K562 (cell line): ENCODE measurements at places on chromosomes 2 and 18.

DNA sequence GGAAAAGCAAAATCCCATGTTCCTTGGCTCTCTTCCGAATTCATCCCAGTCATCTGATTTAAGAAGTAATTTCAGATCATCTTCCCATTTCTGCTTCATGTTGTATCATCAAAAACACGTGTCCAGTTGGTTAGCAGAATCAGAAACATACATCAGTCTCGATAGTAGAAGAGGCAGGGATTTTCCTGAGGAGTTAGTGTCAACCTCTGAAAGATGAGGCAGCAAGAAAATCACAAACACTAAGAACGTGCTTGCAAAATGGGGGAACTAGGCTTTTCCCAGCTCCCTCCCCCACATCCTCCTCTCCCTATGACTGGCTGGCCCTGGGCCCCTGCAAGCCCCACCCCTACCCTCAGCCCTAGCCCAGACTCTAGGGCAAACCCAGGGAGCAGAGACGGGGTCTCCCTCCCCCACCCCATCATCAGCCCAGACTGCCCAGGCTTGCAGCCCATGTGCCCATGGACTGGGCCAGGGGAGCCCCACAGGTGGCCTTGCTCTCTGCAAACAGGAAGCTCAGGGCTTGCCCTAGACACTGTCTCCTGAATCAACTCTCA, 161.0 kb upstream of the ID2 start:
- no peak for DNase-seq

GRCh38 chr2:185695711-185696235, 42.8 kb upstream of the FSIP2 start:
- DNase-seq, result no peak

DNA sequence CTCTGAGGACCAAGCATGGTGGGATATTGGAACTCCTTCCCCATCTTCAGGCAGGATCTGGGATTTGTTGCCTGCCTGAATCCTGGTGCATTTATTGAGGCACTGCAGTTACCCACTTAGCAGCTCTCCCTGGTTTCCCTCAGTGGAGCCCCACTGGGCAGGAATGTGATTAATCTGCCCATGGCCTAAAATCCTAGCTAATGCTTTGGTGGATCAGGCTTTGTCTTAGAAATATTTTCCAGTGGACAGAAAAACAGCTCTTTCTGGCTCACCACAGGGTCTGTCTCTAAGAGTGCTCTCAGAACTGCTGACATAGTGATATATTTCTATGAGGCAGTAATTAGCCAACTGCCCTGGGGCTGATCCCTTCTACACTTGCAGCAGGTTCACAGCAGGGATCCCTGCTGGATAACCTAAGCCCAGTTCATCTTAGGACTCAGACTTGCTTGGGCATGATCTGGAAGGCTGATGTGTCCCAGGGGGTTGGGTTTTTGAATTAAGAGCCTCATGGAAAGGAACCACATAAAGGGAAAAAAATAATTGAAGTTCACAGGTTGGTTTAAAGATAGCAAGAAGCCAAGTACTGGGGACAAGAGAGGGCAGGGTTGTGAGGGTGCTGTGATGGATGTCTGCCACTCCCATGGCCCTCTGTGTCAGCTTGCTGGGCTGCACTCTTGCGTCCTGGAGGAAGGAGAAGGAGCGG, 44.3 kb upstream of the ZDBF2 start:
- no peak for DNase-seq

DNA sequence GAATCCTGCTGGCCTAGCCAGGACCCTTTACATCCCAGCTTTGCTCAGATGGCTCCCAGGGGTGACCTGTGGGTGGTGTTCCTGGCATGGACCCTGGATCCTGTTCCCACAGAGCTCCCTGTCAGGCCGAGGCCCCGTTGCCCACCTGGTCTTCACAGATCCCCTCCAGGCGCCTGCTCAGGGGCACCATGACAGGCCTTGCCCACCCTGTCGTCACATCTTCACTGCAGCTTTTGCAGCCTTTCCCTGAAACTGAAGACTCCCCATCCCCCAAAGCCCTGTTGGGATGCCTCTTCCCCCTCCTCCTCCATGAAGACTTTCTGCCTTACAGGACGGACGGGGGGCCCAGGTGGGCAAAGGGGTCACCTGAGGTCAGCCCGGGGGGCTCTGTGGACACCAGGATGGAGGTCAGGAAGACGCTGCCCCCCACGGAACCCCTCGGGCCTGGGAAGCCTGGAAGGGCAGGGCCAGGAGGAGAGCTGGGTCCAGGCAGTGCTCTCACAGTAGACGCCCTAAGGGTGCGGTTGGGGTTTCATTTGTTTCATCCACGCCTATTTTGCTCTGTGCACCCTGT, 13.0 kb upstream of the KIF1A start:
- DNase-seq, result no peak

DNA sequence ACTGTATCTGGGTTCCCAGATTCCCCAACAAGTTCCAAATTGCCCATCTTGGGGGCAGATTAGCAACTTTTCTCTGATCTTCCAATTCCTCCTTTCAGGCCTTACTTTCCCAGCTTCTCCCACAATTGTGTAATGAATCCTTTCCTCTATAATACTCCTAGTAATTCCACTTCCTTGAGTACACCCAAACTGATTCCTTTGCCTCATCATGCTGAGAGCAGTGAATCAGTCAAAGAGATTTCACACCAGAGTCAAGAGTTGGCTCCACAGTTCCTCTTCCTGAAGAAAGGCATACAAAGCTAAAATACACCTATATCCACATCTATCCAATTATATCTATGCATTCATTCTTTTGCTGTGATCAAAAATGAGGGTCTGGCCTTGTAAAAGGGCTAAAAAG, 28.6 kb upstream of the DAPL1 start:
- no peak for DNase-seq

DNA sequence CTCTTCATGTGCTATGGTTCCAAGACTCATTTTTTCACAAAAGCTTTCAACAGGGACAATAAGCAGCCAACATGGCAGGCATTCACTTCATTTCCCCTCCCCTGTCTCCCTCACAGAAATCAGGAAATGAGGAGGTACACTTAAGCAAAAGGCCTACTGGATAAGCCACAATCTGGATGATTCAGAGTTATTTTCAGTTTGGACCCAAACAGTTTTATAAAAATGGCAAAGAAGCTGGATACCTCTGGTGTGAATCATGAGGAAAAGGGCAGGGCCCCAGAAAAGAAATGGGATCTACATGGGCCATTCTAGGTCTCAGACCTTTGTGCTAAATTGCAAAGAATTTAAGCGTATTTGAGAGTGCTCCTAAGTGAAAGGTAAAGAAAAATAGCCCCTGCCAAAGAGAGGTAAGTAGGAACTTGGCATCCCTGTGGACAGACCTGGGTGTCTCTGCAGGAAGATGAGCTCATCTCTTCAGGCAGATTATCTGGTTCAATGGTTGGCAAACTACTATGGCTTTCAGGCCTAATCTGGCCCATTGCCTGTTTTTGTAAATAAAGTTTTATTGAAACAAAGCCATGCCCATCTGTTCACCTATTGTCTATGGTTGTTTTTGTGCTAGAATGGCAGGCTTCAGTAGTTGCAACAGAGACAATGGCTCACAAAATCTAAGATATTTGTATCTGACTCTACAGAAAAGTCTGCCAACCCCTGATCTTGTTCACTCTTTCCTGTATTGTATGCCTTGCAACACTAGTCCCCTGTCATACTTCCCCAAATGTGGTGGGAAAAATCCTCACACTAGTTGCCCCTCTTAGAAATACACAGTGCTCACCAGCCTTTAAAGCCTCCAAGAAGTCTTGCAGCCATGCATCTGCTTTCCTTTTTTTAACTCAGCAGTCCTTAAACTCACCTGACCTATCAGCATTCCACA, 315.0 kb downstream of the ALK start:
- DNase-seq, result no peak

DNA sequence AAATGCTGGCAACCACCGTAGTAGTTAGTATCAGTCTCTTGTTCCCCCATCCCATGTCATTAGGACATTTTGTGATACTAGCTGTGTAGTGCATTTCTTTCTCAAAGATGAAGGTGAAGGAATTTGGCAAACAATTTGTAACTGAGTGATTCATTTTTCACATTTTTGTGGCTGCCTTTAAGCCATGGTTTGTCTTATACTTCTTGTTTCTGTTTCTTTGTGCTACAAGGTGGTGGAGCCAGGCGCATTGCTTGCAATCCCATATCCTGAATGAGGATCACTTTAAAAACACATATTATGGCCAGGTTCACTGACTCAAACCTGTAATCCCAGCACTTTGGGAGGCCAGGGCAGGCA, 40.6 kb downstream of the GPD2 start:
- DNase-seq, result no peak

- no peak for DNase-seq
These were observed 45.6 kb upstream of the ARHGAP15 start for GRCh38 chr2:143083636-143084035.

DNA sequence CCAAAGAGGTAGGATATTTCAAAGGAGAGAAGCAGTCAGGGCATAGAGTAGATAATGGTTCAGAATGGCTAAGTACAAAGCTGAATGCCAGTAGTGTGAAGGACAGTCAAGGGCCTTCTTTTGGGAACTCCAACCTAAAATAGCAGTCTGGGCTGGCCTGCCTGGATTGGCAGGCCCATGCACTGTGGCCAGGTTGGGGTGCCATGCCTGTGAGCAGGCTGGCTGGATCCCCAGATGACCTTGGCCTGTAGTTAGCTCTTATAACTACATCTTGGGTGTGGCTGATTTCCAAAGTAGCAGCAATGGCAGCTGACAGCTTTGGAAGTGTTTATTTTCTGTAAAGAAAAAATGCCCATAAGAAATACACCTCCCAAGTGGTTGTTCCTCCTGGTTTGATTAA, 51.5 kb upstream of the ITGB6 start:
- no peak for DNase-seq
